EH (cell line): ENCODE measurements at places on chromosomes 2 and 18.

DNA sequence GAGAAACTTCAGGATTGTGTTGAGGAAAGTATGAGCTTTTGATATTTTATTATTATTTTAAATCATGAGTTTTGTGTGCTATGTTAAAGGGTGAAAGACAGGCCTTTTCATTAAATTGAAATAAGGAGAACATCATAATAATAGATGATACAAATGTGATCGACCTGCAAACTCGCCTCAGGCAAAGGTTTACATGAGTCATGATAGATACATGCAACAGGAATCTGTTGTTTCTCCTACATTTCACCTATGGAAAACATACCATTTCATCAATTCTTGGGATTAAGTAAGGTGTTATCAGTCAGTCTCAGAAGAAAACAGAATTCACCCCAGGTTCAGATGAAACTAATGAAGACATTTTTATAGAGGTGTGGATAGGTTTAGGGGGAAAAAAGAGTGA is 1992.5 kb upstream of the PIK3C3 start:
- no peak for DNase-seq

DNA sequence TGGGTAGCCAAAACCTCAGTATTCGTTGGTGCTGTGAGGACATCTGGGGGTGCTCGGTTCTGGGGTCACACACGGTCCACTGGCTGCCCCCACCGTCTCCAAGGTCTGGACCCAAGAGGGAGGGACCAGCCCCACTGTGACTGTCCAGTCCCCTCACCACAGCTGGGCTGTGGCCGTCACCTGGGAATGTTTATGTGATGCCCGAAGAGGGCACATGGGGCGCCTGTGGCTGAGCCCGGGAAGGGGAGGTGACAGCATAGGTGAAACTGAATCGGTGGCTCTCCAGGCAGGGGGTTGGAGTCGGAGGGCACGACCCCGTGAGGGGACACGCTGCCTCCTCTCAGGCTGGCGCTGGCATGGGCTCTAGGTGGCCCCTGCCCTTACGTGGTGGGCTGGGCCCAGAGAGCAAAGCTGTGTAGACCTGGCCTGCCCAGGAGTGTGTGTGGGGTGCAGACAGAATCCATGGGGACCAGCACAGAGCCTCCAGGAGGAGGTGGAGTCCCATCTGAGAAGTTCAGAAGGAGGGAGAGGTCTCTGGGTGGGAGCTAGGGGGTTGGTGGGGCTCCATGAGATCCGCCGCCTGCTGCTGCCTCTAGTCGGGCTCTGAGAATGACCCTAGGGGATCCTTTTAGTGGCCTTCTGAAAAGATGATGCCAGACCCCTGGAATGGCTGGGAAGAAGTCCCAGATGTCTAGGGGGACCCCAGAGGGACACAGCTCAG is 1.8 kb downstream of the BOK start:
- no peak for DNase-seq

- no peak for DNase-seq
These were observed 9.0 kb upstream of the NBAS start for GRCh38 chr2:15570104-15570503.

GRCh38 chr18:74082742-74083556 is 64.7 kb downstream of the FBXO15 start:
- peak; percentile 8 for DNase-seq

GRCh38 chr2:108998911-108999310 is 9.9 kb upstream of the EDAR start:
- DNase-seq = peak; percentile 39

GRCh38 chr2:136327162-136327852 is 209.4 kb upstream of the CXCR4 start:
- peak; percentile 2 for DNase-seq

- DNase-seq = no peak
These were observed 594.0 kb upstream of the ACVR2A start for GRCh38 chr2:147250652-147251356.

DNA sequence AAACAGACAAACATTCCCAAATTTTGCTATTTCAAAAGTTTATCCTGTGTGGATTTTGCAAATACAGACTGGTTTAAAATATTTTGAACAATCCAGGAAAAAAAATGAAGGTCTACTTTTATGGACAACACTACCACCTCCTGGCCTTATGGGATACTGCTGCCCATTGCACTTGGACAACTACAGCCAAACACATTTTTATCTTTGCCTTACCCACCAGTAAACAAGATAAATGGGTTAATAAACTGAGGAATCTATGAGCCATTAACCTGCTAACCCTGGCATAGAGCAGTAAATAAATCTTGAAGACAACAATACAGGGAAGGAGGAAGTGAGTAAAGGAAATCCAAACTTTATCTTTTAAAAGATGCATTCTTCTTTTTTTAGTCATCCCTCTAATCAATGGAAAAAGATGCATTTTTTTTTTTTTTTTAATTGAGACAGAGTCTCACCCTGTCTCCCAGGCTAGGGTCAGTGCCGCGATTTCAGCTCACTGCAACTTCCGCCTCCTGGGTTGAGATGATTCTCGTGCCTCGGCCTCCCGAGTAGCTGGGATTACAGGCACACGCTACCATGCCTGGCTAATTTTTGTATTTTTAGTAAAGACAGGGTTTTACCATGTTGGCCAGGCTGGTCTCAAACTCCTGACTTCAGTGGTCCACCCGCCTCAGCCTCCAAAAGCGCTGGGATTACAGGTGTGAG is 2.1 kb upstream of the SPIRE1 start:
- peak; percentile 71 for DNase-seq

- no peak for DNase-seq
These were observed 120.3 kb upstream of the CAPN13 start for GRCh38 chr2:30927465-30928075.

DNA sequence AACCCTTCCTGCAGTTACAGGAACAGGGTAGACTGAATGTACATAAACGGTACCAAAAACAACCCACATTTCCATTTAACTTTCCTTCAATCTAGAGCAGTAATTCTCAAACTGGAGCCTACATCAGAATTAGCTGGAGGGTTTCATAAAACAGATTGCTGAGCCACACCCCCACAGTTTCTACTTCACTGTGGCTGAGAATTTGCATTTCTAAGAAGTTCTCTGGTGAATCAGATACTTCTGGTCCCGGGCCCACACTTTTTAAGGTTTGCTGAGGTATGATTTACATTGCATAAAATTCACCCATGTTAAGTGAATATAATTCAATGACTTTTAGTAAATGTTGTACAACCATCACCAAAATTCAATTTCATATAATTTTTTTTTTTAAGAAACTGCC is 113.7 kb downstream of the SRBD1 start:
- DNase-seq = peak; percentile 22

DNA sequence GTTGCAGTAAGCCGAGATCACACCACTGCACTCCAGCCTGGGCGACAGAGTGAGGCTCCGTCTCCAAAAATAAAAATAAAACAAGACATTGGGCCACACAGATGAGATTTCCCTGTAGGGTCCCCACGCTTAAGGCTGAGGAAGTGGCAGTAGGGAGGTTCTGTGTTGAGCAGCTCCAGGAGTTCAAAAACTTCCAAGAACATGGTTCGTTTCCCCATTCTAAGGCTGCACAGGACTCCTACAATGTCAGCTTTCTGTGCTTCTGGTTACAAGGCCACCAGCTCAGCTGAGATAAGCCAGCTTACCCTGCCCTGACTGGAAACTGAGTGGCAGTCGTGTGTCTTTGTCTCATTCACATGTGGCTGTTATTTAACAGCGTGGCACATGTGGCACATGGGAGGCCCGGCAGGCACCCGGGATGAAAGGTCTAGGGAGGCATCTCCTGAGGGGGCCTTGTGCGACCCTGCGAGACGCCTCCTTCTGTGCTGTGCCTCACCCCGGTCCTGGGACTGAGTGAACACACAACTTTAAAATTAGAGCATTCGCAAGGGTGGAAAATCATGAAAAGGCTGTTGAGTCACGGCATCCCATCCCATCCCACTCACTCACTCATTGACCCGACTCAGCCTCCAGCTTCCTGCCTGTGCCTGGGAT is 7.7 kb downstream of the ITGB1BP1 start:
- DNase-seq = no peak

DNA sequence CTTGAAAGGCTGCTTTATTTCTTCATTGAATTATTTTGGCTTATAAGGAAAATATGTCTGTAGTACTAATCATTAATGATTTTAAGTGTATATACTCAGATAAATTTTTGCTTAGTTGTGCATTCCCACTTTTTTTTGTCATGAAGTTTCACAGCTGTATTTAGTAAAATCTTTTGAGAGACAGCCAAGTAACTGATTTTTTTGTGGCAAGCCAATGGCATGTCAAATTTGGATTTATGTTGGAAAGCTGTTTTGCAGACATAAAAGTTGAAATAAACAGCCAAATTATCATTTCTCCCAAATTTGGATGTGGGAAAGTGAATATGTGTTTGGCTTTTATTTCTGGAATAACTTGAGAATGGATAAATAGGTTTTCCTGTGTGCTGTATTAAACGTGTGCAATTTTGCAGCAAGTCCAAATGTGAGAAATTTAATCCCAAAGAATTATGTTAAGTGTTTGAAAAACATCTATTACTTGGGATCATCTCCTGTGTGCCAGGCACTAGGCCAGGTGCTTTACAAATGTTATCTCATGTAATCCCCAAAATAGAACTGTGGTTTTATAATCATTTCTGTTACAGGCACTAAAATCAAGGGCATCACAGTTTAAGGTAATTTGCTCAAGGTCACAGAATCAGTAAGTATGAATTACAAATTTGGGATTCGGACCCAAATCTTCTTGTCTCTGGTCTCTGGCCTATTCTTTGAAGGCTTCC is 160.4 kb downstream of the PTPRM start:
- DNase-seq = no peak

GRCh38 chr2:226115832-226116200 is 683.8 kb downstream of the IRS1 start:
- peak; percentile 36 for DNase-seq

DNA sequence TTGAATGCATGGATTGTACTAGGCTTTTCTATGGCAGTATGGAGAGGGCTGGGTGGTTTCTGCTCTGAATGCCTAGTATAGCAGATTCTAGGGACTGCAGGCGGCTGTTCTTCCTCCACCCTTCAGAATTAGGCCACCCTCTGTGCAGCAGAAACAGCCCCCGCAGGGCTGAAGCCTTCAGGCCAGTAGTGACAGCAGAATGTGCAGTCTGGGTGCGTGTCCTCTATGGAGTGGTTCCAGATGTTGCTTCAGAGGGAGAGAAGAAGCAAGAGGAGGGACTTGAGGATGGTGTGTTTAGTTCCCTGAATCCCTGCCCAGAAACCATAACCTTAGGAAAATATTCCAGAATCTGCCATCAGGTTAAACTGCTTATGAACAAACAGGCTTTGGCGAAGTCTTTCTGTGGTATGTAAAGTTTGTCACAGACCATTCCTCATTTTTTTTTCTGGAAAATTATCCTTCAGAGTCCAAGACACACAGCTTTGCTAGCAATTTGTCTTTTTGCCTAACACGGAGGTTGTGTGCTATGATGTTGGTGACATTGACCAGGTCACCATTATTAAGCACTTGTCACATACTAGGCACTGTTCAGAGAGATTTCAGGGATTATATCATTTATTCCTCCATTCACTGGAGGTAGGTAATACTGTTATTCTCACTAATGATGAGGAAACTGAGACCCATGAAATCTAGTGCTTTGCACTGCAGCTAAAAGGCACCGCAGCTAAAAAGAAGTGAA is 21.1 kb downstream of the CASP10 start:
- peak; percentile 82 for DNase-seq

GRCh38 chr18:449374-449773 is 51.1 kb downstream of the COLEC12 start:
- no peak for DNase-seq

DNA sequence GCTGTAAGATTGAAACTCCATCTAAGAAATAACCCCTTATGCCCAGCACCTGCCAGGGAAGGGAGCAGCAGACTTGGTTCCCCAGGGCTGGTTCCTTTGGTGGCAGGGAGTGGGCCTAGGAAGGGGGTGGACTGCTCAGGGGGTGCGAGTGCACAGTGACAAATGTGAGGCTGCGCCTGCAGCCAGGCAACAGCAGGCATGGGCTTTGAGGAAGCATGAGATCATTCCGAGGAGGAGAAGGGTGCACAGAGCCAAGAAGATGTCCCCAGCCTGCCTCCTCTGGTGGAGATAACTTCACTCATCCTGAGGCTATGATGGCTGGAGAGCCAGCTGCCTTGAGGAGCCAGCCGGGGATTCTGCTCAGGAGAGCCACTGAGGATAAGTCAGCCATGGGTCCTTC is 158.0 kb downstream of the CAPN13 start:
- peak; percentile 46 for DNase-seq

DNA sequence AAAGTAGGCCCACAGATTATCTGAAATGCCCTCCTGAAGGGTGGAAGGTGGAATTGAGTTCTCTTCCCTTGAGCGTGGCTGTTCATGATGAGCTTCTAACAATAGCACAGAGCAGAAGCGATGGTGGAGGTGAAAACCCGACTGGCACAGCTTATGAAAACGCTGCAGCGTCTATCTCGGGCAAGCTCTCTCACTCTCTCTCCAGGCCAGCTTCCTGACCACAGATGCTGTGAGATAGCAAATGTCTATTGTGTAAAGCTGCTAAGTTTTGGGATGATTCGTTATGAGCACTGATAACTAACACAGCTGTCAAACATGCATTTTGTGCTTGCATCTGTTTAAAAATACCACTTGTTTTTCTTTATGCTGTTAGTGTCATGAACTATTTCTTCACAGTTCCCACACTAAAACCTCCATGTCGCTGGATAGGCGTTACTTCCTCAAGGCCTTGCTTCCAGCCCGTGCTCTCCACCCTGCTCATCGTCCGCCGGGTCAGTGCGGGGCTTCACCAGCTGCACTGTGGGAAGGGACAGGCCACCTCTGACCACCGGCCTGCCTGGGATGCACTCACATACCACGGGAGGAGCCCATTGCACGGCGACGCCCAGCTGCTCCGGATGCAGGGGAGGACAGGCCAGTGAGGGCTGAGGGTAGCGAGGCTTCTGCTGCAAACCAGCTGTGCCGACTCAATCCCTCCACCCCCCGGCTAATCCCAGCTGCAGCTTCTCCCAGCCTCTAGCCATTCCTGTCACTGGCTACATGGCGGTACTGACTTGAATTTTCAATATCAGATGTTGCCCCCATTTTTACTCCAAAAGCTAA is 60.0 kb upstream of the OTOS start:
- DNase-seq = no peak

- DNase-seq = peak; percentile 41
These were observed 72.7 kb upstream of the MAP3K20 start for GRCh38 chr2:173002751-173003541.

DNA sequence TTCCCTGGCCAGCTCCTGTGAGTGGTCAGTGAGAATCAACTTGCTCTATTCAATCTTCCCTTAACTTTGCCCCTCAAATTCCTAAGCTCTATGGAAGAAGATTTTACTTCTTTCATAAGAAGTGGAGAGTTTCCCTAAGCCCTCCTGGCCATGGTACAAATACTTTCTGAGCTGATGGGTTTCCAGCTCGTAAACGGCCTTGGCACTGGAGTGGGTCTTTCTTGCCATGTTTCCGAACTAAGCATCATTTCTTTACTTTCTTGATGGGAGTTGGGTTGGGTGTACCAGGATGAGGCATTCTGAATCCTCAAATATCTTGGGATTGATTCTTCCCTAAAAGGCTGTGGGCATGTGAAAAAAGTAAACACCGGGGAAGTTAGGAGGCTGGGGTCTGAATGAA is 72.5 kb downstream of the ACKR3 start:
- no peak for DNase-seq
